Ovary (tissue), 10 donors: ENCODE measurements at places on chromosomes 1 and 21.

DNA sequence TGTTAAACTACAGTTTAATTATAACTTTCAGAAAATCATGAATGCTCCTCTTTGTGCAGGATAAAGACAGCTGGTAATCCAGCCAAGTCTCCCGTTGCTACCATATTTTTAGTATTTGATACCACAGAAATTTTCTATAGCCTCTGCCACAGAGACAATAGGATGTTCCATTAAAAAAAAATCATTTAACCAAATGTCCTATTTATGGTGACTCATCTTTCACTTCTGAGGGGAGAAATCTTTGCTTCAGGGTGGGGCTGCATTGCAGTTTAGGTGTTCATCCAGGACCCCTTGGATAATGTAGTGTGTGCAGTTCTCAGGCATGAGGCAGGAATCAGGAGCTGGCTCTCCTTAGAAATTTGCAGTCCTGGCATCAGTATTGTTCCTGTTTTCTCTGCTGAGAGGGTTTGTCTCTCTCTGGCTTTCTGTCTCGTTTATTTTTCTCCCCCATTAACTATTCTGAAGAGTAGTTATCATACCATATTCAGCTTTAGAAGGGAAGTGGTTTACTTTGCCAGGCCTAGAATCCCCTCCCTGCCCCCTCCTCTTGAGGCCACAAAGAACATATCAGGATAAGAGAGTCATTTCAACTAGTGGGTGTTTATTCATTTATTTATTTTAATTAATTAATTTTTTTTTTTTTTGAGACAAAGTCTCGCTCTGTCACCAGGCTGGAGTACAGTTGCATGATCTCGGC lies 3.1 kb downstream of the PRUNE1 start:
- DNase-seq: no peak

DNA sequence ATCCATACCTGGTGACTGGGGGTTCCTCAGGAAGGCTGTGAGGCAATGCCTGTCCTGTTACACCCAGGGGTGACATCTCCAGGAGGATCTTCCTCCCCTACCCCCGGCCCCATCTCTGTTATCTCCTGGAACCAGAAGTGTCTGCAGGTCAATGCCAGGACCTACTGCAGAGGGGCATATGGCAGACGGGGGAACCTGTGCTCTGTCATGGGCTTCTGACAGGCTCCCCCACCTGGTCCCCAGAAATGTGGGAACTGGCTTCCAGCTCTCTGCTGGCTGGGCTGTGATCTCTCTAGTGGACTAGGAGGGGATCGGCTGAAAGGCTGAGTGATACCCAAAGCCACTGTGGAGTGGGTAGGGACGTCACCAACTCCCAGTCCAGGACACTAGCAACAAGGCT lies 21.0 kb downstream of the KCND3 start:
- no peak for DNase-seq

- peak; percentile 88 for DNase-seq
These were observed 13.6 kb downstream of the THAP3 start for GRCh38 chr1:6638226-6638625.

DNA sequence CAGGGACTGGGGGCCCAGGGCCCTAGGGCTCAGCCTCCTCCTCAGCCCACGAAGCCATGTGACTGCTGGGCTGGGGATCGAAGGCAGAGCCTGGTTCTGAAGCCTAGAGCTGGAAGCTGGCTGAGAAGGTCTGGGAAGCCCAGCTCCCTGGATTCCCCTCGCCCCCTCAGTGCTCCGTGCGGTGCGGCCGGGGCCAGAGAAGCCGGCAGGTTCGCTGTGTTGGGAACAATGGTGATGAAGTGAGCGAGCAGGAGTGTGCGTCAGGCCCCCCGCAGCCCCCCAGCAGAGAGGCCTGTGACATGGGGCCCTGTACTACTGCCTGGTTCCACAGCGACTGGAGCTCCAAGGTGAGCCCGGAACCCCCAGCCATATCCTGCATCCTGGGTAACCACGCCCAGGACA lies 9.1 kb downstream of the ADAMTSL4 start:
- DNase-seq: no peak

- peak; percentile 61 for DNase-seq
These were observed 18.1 kb upstream of the SLC44A3 start for GRCh38 chr1:94801919-94802546.

- DNase-seq: no peak
These were observed 20.1 kb downstream of the MGST3 start for GRCh38 chr1:165650981-165651625.

- no peak for DNase-seq
These were observed 164.7 kb upstream of the RGS18 start for GRCh38 chr1:191993549-191993948.

DNA sequence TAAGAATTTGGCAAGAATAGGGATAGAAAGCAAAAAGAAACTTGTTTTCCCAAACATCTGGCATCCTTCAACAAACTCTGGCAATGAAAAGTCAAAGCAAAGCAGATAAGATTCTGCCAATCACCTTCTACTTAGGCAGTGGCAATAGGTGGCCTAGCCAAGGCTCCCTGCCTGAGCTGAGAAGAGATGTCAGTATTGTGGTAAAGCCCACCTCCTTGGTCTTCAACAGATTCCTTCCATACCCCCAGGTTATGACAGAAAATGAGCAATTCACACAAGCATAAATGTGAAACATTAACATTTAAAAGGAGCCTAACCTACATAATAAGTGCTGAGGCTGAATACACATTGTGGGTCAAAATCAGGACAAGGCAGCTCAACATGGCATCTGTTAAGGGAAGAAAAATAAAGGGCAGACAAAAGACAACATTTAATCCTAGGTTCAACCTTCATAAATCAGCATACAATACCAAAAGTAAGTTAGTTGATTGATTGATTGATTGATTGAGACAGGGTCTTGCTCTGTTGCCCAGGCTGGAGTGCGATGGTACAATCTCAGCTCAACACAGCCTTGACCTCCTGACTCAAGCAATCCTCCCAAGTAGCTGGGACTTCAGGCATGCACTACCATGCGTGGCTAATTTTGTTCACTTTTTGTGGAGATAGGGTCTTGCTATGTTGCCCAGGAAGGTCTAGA lies 123.1 kb downstream of the AKT3 start:
- DNase-seq: no peak

DNA sequence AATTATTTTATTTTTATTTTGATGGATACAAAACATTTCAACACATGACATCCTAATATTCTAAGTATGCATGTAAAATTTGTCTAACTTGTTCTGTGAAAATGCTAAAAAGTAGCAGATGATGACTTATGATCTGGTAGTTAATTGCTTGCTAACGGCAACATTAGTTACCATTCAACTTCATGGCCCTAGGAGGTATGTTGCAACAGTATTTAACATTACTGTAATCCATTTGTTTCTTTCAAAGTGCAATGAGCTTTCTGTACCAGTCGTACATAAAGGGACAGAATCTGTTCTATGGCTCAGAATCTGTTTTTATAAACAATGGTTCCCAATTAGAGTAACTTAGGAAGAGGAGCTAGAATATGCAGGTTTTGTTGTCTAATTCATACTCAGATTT lies 91.5 kb upstream of the ZNHIT6 start:
- DNase-seq: no peak

GRCh38 chr1:31416101-31416736 lies 3.2 kb downstream of the SERINC2 start:
- no peak for DNase-seq

- DNase-seq: peak; percentile 86
These were observed 15.8 kb downstream of the TCP10L start for GRCh38 chr21:32569261-32570230.

DNA sequence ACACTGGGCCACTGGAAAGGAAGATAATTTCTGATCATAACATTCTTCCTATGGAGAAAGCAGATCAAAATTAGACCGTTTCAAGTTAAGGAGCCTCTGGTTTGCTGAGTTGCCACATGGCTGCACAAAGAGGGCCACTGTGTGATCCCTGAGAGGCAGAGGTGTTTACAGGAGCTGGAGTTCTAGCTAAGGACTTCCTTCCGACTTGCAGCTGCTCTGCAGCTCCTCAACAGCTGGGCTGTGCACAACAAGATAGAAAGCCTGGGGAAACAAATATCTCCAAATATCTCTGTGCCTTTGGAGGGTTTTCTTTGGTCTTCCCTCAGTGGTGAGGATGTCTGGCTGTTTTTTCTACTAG lies 26.8 kb downstream of the GADD45A start:
- DNase-seq: no peak

- no peak for DNase-seq
These were observed 32.5 kb downstream of the SLX9 start for GRCh38 chr21:44972301-44972814.

- DNase-seq: no peak
These were observed 2.6 kb downstream of the FUCA1 start for GRCh38 chr1:23865543-23865930.

DNA sequence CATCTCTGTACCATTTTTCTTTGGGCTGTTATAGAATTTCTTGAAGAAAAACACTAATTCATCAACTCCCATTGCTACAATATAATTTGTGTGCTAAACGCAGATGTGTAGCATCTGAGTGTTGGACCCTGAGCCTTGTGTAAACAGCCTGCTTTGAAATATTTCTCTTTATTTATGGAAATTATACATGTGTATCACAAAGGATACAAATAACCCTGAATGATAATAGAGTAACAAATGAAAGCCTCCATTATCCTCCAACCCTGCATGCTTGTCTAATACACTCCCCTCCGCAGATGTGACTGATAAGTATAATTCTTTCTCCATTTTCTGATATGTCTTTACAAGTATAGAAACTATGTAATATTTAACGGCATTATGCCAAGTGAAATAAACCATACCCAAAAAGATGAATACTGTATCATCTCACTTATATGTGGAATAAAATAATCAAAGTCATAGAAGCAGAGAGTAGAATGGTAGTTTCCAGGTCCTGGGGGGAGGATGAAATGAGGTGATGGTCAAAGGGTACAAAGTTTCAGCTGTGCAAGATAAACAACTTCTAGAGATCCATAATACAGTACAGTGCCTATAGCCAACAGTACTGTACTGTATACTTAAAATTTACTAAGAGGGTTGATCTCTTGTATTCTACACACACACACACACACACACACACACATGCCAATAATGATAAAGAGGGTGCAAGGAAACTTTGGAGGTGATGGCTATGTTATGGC lies 2.8 kb upstream of the ADAM30 start:
- DNase-seq: no peak

DNA sequence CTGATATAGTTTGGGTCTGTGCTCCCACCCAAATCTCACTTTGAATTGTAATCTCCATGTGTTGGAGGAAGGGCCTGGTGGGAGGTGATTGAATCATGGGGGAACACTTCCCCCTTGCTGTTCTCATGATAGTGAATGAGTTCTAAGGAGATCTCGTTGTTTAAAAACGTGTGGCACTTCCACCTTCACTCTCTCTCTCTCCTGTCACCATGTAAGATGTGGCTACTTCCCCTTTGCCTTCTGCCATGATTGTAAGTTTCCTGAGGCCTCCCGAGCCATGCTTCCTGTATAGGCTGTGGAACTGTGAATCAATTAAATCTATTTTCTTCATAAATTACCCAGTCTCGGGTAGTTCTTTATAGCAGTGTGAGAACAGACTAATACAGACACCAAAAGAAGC lies 40.4 kb downstream of the FRRS1 start:
- DNase-seq: no peak

- peak; percentile 39 for DNase-seq
These were observed 13.0 kb downstream of the FAM229A start for GRCh38 chr1:32349211-32349708.

- no peak for DNase-seq
These were observed 1155.2 kb upstream of the B3GALT2 start for GRCh38 chr1:194341587-194341986.

DNA sequence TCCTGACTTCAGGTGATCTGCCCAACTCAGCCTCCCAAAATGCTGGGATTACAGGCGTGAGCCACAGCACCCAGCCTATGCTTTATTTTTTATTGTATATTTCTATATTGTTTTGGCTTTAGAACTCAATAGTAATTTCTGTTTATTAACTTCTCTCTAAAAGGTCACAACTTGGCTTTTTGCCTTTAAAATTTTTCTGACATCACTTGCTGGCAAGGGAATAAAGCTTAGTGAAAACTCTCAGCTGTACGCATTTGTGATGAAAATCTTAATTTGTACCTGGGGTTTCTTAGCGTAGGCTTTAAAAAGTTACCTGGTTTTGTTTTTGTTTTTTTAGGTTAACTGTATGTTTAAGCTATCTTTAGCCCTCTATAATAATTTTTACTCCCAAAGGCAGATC lies 36.2 kb downstream of the B3GALNT2 start:
- no peak for DNase-seq

DNA sequence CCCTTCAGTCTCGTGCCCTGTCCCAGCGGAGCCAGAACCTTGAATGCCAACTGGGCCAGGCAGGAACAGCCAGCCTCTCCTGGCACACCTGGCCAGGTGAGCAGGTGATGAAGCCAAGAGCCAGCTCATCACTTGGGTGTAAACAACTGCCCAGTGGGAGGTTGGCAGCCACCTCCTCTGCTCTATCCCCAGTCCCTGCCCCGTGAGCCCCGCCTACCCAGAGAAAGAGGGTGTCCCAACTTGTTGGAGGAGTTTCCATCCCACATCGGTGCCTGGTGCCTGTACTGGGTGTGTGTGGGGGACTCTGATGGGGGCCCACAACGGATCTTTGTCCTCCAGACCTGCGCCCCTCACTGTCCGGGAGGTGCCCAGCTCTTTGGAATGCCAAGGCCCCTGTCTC lies 17.8 kb upstream of the FAM131C start:
- DNase-seq: no peak

- DNase-seq: no peak
These were observed 21.9 kb upstream of the PKN2 start for GRCh38 chr1:88661951-88662699.

DNA sequence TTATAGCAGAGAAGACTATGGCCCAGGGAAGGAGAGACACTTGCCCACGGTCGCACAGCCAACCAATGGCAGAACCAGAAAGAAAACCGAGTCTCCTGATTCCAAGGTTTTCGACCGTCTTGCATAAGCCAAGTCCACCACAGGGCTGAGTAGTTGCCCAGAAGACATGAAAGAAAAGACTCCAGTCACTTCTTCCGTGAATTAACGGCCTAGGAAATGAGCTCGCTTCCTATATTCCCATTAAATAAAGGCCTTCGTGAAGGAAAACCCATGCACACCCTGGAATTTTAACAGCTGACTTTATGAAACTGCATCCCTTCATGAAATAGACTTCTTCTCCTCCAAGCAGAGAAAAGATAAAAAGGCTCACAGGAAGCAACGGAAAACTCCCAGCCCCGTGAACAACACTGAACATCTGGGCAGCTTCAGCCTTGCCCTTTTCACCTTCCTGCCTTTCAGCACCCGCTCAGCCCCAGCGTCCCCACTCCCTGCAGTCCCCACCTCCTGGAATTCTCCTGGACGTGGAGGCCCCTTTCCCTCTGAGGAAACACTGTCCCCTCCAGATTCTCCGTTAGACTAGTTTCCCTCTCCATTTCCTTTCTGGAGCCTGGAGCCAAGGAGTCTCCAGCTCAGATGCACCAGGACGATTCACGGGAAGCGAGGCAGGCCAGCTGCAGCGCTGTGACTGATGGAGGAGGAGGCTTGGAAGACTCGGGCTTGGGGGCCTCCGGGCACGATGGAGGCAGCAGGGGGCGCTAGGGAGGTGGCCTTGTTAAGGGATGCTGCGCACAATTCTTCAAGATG lies 2.7 kb upstream of the MYOC start:
- peak; percentile 73 for DNase-seq

- no peak for DNase-seq
These were observed 303.1 kb downstream of the CTH start for GRCh38 chr1:70714149-70714548.

GRCh38 chr1:172185211-172185610 lies 235.3 kb upstream of the C1orf105 start:
- DNase-seq: no peak

GRCh38 chr1:2311184-2312032 lies 79.9 kb downstream of the MORN1 start:
- DNase-seq: peak; percentile 71
